ENCODE measurements at places on chromosomes 2 and 18.

DNA sequence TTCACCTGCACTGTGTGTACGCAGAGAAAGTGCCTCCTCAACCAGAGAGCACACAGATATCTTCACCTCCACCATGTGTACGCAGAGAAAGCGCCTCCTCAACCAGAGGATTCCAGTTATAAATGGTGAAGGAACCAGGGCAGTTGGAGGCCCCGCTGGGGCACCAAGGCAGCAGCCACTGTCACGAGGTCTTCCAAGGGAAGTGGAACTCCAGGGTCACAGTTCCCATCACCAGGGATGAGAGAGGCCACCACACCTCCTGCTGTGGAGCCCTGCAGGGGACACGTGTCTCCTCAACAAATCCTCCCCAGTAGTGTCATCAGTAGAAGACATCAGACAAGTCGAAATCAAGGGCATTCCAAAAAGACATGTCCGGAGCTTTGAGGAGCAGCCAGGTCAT is 28.2 kb upstream of the NFATC1 start:
- DNase-seq: no peak

- no peak for DNase-seq
These were observed 44.5 kb downstream of the TNS1 start for GRCh38 chr2:217958206-217958883.

DNA sequence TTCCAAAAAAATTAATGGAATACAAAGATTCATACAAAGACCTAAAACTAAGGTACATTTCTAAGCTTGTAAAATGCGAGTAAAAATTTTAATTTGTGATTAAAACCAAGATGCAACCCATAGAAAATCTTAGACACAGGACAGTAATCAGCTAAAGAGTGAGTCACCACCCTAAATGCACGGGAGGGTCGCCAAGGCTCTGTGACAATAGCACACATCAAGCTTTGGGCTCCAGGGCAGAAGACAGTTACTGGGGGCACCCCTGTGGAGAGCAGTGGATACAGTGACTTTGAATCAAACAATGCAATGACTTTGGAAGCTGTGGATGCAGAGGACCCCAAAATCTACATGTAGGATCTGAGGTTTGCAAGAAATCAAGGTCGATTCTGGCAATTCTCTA is 7.5 kb downstream of the FLACC1 start:
- no peak for DNase-seq

GRCh38 chr2:202149936-202150335 is 76.9 kb downstream of the KIAA2012 start:
- DNase-seq: no peak

DNA sequence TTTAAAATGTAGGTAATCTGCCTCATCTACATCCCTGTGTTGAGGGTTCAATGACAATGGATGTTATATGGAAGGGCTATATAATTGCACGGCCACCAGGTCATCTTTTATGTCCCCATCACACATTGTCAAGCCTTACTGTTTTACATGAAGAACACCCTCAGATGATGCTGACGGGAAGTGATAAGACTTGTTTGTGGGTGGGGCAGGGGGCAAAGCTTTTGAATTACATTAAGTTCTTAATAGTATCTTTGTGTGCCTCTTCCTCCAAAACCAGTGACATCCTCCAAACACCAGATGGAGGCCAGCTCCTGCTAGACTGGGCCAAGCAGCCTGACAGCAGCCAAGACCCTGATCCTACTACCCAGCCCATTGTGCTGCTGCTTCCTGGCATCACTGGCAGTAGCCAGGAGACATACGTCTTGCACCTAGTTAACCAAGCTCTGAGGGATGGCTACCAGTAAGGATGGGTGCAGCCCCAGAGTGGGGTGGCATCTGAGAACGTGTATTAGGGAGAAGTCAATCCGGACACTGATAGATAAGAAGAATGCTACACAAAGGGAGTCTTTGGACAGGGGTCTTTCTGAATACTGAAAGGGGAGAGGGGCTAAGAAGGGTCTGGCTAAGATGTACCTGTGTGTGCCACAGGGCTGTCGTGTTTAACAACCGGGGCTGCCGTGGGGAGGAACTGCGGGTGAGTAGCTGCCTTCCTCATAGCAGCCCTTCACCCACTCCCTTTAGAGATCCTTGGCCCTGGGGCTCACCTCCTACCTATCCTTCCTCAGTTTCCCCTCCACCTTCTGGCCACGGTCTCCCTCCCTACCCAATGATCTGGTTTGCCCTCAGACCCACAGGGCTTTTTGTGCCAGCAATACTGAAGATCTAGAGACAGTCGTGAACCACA is 5.3 kb downstream of the ABHD1 start:
- peak; percentile 17 for DNase-seq
